Midbrain (tissue), 1 donor: ENCODE measurements at places on chromosomes 7 and 10.

DNA sequence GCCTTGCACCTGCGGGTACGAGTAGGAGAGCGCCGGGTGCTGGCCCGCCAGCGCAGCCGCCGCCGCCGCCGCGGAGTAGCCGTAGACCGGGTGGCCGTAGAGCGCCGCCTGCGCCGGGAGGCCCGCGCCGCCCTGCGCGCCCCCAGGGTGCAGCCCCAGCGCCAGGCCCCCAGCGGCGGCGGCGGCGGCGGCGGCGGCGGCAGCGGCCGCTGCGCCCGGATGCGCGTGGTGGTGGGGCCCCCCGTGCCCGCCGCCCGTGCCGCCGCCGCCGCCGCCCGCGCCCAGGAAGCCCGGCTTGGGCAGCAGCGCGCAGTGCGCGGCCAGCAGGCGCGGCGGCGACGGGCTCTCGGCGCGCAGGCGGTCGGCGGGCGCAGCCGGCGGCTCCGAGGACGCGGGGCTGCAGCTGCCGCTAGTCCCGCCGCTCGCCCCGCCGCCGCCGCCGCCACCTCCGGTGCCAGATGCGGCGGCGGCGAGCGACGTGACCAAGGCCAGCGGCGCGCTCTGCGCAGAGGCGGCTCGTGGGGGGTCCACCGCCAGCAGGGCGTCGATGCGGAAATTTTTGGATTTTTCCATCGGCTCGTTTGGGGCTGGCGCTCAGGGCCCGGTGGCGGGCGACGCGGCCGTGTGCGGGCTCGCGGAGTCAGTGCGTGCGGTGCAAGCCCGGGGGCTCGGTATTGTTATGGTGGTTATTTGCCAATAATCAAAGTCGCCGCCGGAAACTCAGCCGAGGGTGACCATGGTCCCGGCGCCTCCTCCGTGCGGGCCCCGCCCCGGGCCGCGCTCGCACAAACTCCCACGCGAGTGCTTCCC lies 480 bp downstream of the MNX1 start:
- DNase-seq: no peak

GRCh38 chr7:42315631-42316030 lies 78.6 kb upstream of the GLI3 start:
- no peak for DNase-seq

GRCh38 chr7:147578196-147578595 lies 1012.4 kb upstream of the C7orf33 start:
- DNase-seq: no peak

- no peak for DNase-seq
Measured at GRCh38 chr7:95899919-95900513, 127.7 kb downstream of the DYNC1I1 start.

GRCh38 chr7:100091411-100092181 lies 2.8 kb downstream of the COPS6 start:
- no peak for DNase-seq

GRCh38 chr7:133112335-133112734 lies 30.4 kb upstream of the CHCHD3 start:
- no peak for DNase-seq

GRCh38 chr7:84735011-84735410 lies 451.8 kb downstream of the SEMA3D start:
- no peak for DNase-seq

DNA sequence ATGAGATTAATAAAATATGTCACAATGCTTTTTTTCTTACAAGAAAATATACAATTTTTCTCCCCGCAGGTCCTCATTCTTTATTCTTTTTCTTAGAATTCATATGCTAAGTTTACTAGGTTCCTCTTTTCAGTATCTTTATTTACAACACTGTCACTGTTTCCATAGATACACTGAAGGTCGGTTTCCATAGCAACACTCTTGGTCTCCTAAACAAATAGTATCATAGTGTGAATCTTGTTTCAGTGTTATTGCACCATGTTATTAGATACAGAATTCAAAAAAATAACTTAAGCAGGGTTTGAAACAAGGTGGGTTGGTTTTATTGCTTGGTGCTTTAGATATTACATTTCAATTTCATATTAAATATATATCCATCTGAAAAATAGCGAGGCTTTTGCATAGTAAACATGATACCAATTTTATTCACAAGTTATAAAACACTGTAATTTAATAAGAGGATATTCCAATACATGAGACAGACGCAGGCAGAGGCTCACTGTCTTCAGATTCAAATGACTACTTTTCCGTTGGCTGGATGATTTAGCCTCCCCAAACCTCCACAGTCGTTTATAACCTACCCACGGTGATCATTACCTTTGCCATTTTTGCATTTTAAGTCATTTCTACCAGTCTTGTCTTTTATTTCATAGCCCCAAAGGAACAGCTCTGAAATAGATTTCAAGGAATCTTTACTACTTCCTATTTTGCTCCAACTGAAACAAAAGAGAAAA lies 88.9 kb upstream of the KLF6 start:
- DNase-seq: no peak

- no peak for DNase-seq
Measured at GRCh38 chr7:14834883-14835282, 67.7 kb downstream of the DGKB start.

DNA sequence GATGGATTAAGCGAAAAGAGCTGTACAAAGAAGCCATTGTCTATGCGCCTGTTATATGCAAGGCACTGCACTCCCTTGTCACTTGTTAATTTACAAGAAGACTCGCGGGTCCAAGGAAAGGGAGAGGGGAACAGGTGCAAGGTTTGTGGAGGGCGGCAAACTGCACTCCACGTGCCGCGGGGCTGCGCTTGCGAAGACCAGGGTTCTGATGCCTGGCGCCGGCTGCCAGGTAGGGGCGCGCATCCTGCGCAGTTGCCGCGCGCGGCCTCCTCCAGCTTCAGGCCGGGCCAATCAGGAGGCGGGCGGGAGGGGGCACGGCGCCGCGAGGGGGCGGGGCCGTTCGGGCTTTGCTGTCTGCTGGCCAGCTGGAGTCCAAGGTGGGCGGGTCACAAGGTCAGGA lies 140.6 kb upstream of the PALS2 start:
- no peak for DNase-seq

DNA sequence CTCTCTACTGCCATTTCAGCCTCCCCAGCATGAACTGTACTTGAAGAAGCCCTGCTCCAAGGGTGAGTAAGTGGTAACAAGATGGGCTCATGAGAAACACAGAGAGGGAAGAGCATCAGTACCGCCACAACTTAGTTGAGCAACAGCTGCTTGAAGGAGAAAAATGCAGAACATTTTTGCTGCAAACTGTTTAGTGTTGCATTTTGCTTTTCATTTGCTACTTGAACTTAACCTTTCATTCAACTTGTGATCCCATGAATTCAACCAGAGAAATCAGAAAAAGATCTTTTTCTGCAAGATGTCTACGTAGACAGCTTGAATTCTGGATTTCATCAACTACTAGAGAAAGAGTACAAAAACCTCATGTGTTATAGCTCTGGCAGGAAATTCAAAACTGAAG lies 40.7 kb downstream of the ANK3 start:
- peak; percentile 33 for DNase-seq

- DNase-seq: no peak
Measured at GRCh38 chr7:154994996-154995395, 7.9 kb downstream of the PAXIP1 start.

- no peak for DNase-seq
Measured at GRCh38 chr7:158094046-158094445, 493.6 kb downstream of the PTPRN2 start.

DNA sequence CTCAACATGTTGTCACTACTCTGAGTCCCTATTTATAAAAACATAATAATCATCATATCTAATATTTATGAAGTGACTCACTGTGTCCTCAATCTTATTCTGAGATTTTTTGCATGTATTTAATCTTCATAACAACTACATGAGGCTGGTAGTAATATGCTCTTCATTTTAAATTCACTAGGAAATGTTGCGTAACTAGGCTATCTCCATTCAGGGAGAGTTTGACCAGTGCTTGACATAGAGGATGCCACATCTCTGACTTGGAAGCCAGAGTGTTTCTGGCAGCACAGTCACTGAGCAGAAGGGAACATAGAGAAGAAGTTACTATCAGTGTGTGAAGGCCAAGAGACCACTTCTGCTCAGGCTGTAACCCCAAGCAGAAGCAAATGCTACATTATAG lies 88.9 kb downstream of the FAM13C start:
- DNase-seq: no peak

- DNase-seq: no peak
Measured at GRCh38 chr7:18290223-18290622, 205.3 kb upstream of the HDAC9 start.

- DNase-seq: no peak
Measured at GRCh38 chr7:156096771-156097538, 284.7 kb upstream of the SHH start.

GRCh38 chr10:96208271-96208670 lies 63.1 kb downstream of the BLNK start:
- no peak for DNase-seq

GRCh38 chr7:107388604-107389003 lies 81.3 kb upstream of the GPR22 start:
- no peak for DNase-seq

GRCh38 chr10:35398355-35398754 lies 62.0 kb downstream of the CCNY start:
- no peak for DNase-seq

DNA sequence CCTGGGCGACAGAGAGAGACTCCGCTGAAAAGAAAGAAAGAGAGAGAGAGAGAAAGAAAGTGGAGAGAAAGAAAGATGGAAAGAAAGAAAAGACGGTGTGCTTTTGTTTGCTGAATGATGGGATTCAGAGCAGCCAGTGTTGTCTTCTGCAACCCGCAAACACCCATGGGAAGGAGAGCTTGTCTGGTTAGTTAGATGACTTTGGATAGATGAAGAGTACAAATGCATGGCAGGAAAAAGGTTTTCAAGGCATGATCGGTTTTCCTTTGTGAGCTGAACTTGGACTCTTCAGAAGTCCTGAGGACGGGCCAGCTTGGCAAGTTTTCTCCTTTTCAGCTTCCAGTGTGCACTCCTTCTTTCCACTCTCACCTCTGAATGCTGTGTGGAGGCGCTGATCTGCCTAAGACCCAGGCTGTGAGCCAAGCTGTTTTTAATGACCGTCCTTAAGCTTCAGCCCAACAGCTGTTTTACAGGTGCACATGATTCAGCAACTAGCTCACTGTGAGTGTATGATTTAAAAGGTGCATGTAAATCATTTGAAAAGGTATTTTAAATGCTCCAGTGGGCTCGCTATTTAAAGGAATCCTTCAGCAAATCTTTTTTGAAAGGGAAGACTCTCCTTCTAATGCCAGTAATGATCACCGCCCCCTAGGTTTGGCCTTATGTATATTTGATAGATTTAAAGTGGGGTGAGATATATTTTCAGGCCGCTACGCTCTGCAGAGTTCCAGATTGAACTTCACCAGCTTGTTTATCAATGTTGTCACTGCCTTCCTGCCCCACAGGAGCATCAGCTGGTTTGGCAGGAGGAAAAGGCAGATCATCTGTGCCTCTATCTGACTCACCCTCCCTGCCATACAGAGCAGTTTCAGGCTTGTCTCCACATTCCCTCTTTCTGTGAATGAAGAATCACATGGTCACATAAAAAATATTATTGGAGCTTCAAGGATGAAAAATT lies 115.0 kb downstream of the PLXDC2 start:
- no peak for DNase-seq

- no peak for DNase-seq
Measured at GRCh38 chr10:16923309-16923708, 106.1 kb upstream of the RSU1 start.

GRCh38 chr10:100890673-100891317 lies 22.0 kb upstream of the SLF2 start:
- DNase-seq: no peak

DNA sequence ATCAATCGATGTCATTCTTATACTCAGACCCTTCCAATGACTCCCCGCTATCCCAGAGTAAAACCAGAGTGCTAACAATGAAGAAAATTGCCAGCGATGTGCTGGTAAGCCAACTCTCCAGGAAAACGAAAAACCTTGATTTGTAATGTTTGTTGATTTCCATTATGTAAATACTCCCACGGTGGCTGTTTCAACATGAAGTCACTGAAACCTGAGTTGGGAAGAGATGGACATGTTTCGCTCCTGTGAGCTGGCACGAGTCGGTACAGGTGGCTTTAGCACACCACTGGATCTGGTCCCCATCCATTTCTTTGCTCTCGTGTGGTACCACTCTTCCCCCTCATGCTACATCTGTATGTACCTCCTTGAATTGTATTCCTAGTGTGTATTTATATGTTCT lies 52.9 kb downstream of the AP3M1 start:
- DNase-seq: no peak

GRCh38 chr10:110779489-110779888 lies 92.2 kb upstream of the PDCD4 start:
- DNase-seq: no peak

DNA sequence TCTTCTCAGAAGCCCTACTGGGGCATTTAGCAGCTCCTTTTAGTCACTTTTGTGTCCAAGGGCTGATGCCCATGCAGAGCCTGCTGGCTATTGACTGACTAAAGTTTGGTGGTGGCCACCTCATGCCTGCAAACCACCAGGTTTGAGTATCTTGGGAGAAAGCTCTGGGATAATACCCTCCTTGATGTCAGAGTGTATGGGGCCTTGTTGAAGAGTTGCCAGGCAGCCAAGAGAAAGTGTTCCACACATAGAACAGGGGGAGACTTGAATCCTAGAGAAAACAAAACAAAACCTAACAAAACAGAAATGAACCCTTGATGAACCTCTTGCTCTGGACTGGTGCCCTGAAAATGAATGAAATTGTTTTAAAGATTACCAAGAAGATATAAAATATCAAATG lies 1024.6 kb downstream of the SORCS1 start:
- no peak for DNase-seq

DNA sequence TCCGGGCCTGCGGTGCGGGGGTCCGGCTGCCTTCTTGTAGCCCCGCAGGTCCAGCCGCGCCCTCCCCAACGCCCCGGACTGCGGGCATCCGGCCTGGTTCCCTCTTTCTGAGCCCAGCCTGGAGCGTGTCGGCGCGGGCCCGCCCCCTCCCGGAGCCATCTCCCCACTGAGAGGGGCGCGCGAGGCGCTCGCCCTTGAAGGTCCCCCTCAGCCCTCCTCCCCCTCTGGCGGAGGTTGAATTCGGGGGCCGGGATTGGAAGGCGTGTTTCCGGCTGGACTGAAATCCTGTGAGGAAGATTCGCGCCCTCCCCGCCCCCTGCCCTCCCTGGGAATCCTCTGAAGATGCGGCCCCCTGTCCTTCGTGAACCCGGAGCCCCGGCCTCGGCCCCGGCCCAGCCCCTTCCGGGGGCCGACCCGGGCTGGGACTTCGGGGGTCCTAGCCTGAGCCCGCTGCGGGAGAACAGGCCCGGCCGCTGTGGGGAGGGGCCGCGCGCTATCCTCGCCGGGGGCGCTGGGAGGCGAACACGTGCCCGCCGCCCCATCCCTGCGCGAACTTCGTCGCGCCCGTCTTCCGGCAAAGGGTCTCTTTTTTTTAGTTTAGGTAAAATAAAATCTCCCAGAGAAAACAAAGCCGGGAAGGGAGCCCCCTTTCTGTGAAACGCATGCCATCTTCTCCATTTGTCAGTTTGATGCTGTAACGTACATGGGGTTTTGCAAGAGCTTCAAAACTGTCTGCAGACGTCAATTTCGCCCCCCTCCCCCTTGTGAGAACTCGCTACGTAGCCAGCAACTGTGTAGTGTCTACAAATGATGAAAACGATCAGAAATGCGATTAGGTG lies 636 bp downstream of the PDCD4 start:
- DNase-seq: peak; percentile 66

GRCh38 chr10:24483701-24484100 lies 240.0 kb downstream of the ARHGAP21 start:
- no peak for DNase-seq
